ENCODE measurements at places on chromosomes 5 and 9. TPM values are rescaled to one million over a fixed set of nuclear protein-coding genes. Genes with fewer than 3 reads are reported as not detected.
A peak's percentile ranks its signal among the peaks of the same experiment; 100 is the strongest.

DNA sequence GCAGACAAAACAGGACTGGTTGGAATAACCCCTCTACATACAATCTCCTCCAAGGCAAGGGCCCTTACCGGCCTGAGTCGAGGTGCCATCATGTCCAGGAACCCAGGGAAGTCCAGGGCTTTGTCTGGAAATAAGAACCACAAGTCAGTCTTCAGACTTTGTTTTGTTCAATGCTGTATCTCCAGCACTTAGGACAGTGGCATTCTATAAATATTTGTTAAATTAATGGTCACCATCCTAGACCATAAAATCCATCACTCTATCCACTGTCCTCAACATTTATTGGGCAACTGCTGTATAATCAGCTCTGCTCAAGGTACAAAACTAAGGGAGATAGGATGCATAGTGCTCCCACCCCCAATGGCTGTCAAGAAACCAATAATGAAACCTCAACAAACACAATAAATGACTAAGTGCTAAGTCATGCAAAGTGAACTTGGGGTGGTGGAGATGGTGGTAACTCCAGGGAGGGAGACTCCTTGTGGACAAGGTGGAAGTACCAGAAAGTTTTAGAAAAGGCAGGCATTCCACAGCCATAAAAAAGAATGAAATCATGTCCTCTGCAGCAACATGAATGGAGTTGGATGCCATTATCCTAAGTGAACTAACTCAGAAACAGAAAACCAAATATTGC lies 5.0 kb downstream of the RELL2 start:
- H3K27ac ChIP-seq = no peak overlapping the region
- H3K4me1 ChIP-seq = no peaks in the 10 kb centered on the region
- no peaks in the 10 kb centered on the region for H3K36me3 ChIP-seq

DNA sequence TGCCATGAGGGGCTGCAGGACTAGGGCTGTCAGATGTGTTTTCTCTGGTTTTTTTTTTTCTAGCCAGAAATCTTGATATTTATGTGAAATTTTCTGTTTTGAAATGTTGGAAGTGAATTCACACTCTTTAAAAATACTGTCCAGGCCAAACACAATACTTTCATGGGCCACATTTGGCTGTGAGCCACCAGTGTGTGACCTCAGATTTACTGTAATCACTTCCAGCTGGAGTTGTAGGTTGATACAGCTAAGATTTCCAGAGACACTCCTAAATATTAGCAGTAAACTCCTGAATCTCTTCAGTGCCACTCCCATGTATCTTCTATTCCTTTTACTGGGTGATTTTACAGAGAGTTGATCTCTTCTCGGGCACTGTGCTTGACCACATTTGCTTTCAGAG lies 92.2 kb upstream of the CKMT2 start:
- no peak overlapping the region for H3K4me3 ChIP-seq
- peaks cover 6% of the 10 kb centered on the region for H3K4me1 ChIP-seq
- no peak overlapping the region for H3K27ac ChIP-seq
- H3K27me3 ChIP-seq = no peaks in the 10 kb centered on the region
- H3K36me3 ChIP-seq = no peaks in the 10 kb centered on the region
- DNase-seq = peak; percentile 64

Gene CATSPER3
- total RNA-seq = 0.07 TPM

- no peaks in the 10 kb centered on the region for H3K36me3 ChIP-seq
- no peaks in the 10 kb centered on the region for H3K4me1 ChIP-seq
- H3K27me3 ChIP-seq = no peaks in the 10 kb centered on the region
- H3K27ac ChIP-seq = no peak overlapping the region
Measured at GRCh38 chr5:65900746-65901145, 25.6 kb upstream of the ERBIN start.

GRCh38 chr5:176492431-176492830 lies 44.2 kb downstream of the FAF2 start:
- no peaks in the 10 kb centered on the region for H3K27me3 ChIP-seq
- H3K4me1 ChIP-seq = no peaks in the 10 kb centered on the region
- H3K27ac ChIP-seq = no peak overlapping the region
- H3K36me3 ChIP-seq = peaks cover 67% of the 10 kb centered on the region
- no peak overlapping the region for H3K4me3 ChIP-seq
- peak; percentile 9 for DNase-seq

DNA sequence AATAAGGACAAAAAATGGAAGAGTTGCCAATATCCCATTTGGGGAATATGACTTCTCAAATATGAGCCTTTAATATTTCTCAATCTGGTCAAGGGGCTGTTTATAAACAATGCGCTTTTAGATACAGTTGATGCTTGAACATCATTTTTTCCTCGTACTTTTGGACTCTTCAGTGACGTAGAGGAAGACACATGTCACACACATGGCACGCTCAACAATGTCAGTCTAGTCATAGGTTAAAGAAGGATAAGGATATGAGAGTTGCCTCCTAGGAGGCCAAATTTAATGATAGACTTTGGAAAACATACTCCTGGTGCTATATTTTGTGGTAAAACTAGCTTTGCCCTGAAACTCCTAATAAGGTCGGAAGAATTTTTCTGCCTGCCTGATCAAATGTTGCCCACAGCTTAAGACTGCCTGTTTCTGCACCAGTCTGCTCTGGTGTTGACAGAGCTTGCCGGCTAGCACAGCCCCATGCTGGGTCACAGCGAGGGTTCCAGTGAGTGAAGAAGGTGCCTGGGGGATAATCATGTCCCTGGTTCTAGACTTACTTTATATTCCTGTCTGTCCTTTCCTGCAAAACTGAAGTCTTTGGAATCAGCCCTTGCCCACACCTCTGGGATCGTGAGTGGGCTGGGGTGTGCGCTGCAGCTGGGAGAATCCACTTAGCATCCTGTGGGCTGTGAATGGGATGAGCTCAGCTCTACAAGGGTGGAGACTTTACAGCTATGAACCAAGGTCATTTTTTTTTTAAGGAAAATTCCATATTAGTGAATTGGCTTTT lies 230.8 kb upstream of the IRX4 start:
- H3K4me3 ChIP-seq = no peak overlapping the region
- no peaks in the 10 kb centered on the region for H3K36me3 ChIP-seq
- H3K27me3 ChIP-seq = no peaks in the 10 kb centered on the region
- no peaks in the 10 kb centered on the region for H3K4me1 ChIP-seq
- DNase-seq = no peak

Gene IFT74
- 25.2 TPM for total RNA-seq

All from cardiac muscle cell (in vitro differentiated cells and primary cell).